NCI-H1930 (cell line): ENCODE measurements at places on chromosomes 1 and 21.

DNA sequence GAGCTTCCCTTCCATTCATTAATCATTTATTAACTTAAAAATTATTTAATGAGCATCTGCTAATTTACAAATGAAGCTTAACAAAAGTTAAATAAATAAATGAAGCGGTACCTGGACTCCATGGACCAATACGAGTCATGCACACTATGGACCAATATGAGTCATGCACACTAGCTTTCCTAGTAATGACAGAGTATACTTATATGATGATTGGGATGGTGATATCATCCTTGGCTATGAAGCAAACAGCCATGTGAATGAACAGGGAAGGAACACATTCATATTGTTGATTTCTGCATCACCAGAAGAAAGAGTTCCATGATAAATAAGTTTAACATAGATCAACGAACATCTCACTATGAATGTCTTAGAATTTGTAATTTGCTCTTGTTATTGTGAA, 109.9 kb downstream of the SPAG17 start:
- DNase-seq: no peak

DNA sequence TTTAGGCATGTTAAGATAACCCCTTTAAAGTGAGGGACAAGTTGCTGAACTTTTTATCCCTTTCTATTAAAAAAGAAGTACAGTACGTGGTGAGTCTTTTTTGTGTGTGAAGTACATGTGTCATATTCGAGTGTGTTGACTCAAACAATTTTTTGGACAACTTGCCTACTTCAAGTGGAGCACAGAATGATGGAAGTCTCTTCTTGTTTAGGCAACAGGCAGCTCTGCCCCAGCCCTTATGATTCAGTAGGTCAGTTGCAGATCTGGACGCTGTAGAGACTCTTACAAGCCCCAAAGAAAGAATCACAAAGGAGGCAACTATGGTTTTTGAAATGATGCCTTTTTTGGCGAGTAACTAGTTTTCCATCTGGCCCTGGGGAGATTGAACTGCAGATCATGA, 14.4 kb upstream of the ZFP69B start:
- no peak for DNase-seq

- no peak for DNase-seq
Measured at GRCh38 chr1:8070381-8070811, 44.3 kb upstream of the ERRFI1 start.

DNA sequence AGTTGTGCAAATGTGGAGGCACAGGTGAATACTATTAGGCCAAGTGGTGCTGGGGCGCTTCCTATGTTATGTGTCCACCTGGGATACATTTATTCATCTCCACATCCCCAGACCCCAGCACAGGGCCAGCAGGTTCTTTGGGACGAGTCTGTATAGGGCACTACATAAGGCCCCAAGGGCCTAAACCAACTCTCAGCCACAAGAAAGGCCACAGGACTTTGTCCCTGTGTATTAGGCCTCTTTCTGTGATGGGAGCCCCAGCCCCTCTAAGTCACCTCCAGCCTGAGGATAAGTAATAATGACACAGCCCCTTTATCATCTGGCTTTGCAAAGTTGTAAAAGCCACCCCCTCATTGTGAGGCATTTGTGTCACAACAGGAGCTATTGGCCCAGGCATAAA, 79.2 kb upstream of the CD1D start:
- no peak for DNase-seq

- DNase-seq: no peak
Measured at GRCh38 chr1:153662269-153662668, 3.8 kb downstream of the SNAPIN start.
